Spleen (tissue), 13 donors: ENCODE measurements at places on chromosomes 1 and 21. TPM values are rescaled to one million over a fixed set of nuclear protein-coding genes. Genes with fewer than 3 reads are reported as not detected.

EFNA3 gene
- 2.0 TPM for polyA plus RNA-seq

F13B gene
- not detected for polyA plus RNA-seq

PGLYRP3 gene
- polyA plus RNA-seq, result not detected

RGS7 gene
- 0.35 TPM for polyA plus RNA-seq

PDZK1 gene
- 0.63 TPM for polyA plus RNA-seq

LGR6 gene
- 3.3 TPM for polyA plus RNA-seq

FAM177B gene
- polyA plus RNA-seq, result 11.3 TPM

PLA2G2D gene
- polyA plus RNA-seq, result 10.6 TPM

UTS2 gene
- polyA plus RNA-seq, result 0.71 TPM

RIMKLA gene
- polyA plus RNA-seq, result 0.07 TPM

TRIM33 gene
- polyA plus RNA-seq, result 8.9 TPM

OR10J4 gene
- not detected for polyA plus RNA-seq

SYNC gene
- 1.2 TPM for polyA plus RNA-seq

LYPD8 gene
- 0.16 TPM for polyA plus RNA-seq

GJA9 gene
- 0.06 TPM for polyA plus RNA-seq

RPE65 gene
- not detected for polyA plus RNA-seq

UAP1 gene
- polyA plus RNA-seq, result 15.0 TPM

CRYAA gene
- not detected for polyA plus RNA-seq

OR2L13 gene
- 0.14 TPM for polyA plus RNA-seq

ACTL8 gene
- polyA plus RNA-seq, result not detected

MRPS21 gene
- polyA plus RNA-seq, result 112 TPM

C1orf210 gene
- polyA plus RNA-seq, result not detected

DMBX1 gene
- not detected for polyA plus RNA-seq

OR6K2 gene
- polyA plus RNA-seq, result not detected

KDF1 gene
- 0.89 TPM for polyA plus RNA-seq
